ENCODE measurements at places on chromosomes 4 and X.
A peak's percentile ranks its signal among the peaks of the same experiment; 100 is the strongest.

DNA sequence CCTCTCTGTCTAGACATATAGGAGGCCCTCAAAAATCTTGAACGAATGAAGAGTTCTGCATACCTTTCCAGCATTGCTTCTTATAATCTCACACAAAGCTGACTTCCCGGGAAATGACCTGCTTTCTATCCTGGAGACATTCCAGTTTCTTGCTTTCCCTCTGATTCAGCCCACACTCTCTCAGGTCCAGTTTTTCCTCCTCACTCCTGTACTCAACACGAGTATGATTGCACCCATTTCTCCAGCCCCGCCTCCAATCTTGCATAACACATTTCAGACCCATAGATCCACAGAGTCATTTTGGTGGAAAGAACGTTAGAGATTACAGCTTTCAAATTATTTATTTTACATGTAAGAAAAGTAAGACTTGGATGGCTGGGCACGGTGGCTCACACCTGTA, 127.5 kb upstream of the TLR3 start:
- DNase-seq, result no peak

DNA sequence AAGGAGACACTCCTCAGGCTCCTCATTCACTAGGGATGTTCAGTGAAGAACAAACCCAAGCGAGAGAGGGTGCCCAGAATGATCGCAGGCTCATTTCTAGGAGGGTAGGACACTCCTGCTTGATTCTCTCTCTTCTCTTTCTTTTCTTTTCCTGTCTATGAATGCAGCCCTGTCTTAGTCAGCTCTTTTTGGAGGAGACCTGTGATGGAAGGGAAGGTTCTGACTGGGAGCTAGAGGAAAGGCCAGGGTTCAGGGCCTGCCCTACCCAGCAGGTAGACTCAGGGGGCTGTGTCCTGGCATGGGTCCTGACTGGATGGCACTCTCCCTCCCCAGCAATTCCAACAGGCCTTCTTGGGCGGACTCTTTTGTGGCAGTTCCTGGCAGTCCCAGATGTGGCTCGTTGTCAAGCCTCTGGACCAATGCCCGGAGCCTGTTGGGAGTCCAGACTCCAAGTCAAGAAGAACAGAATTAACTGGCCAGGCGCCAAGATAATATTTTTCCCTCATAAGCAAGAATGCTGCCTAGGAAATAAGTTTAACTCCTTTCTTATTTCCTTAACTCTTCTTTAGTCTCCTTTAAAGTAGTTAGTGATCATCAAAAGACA, 139.4 kb upstream of the SCML1 start:
- peak; percentile 84 for DNase-seq

- no peak for DNase-seq
Observed at GRCh38 chrX:108737754-108738153, 1.4 kb upstream of the IRS4 start.

- no peak for DNase-seq
Observed at GRCh38 chr4:111880116-111880515, 265.1 kb upstream of the FAM241A start.

- DNase-seq, result no peak
Observed at GRCh38 chr4:82787342-82787741, 11.3 kb downstream of the SCD5 start.

GRCh38 chr4:7559741-7560395, 125.1 kb upstream of the PSAPL1 start:
- DNase-seq, result no peak

GRCh38 chrX:106728337-106728736, 1.8 kb downstream of the RNF128 start:
- DNase-seq, result no peak

- DNase-seq, result no peak
Observed at GRCh38 chrX:1462596-1463251, 10.0 kb upstream of the ASMTL start.

- no peak for DNase-seq
Observed at GRCh38 chrX:153885968-153886903, at the start of gene L1CAM. Gene L1CAM, minus strand, starts transcription at chrX:153886173. Its CDS starts 10,337 bp downstream, at chrX:153875836.

GRCh38 chr4:110196871-110197528, 1.4 kb downstream of the ELOVL6 start:
- DNase-seq, result peak; percentile 65

DNA sequence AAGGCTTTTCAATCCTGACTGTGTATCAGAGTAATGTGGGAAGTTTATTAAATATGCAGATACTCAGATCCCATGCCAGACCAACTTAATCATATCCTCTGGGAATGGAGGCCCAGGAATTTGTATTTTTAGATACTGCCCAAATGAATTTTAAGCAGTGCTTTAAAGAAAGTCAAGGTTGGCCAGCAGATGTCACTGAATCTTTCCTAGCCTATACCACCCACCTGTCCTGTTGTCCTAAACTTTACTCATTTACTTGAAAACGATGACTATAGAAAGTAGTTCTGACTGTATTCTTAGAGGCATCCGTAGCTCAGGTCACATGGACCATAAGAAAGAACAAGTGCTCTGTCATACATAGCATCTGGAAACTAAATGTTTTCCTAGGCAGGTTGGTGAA, 79.9 kb downstream of the AMOT start:
- DNase-seq, result no peak

DNA sequence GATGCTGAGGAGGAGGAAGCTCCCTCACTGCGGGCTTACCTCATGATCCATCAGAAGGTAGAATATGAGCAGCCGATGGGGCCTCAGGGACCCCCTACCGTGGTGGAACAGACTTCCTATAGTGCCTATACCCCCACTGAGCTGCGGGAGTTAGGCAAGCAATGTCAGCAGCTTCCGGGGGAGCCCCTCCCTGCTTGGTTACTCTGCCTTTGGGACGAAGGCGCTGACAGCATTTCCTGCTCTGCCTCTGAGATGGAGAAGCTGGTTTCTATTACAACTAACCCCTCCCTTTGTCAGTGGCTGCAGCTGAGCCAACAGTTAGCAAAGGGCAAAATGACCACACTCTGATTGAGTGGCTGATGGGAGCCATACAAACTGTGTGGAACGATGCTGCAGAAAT, 430.7 kb downstream of the IDS start:
- no peak for DNase-seq

- DNase-seq, result no peak
Observed at GRCh38 chrX:57453901-57454300, 137.9 kb upstream of the ZXDB start.

- no peak for DNase-seq
Observed at GRCh38 chr4:179563741-179564140, 2121.5 kb upstream of the AGA start.

GRCh38 chrX:36859231-36859630, 148.9 kb upstream of the FAM47C start:
- DNase-seq, result no peak

- DNase-seq, result no peak
Observed at GRCh38 chr4:47490550-47490949, 5.5 kb downstream of the ATP10D start.

DNA sequence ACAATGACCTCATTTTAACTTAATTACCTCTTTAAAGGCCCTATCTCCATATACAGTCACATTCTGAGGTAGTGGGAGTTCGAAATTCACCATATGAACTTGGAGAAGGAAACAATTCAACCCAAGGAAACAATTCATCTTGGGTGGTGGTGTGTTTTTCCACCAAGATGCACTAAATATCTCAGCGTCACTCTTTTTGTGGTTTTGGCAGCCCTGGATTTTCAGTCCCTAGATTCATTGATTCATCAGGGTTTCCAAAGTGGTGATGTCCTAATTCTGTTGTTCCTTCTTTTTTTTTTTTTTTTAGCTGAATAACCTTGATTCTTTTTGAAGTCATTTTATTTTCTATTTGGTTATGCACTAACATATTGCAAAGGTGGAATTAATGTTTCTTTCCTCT, 162.6 kb upstream of the RAPGEF2 start:
- DNase-seq, result no peak

DNA sequence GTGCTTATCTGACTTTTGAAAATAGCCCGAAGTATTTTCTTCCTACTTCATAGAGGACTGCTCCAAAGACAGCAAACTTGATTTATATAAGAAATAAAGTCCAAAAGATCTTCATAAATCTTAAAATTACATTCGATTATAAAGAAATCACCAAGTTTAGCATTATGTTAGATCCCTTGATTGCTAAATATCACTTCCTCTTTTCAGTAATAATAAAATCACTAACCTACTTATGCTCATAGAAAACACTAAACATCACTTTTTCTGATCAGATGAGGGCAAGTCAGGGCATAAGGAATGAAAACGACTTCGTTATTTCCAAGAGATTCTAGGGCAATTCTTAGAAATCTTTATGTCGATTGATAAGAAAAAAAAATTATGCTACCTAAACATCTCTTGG, 32.0 kb downstream of the DYNLT3 start:
- DNase-seq, result no peak

DNA sequence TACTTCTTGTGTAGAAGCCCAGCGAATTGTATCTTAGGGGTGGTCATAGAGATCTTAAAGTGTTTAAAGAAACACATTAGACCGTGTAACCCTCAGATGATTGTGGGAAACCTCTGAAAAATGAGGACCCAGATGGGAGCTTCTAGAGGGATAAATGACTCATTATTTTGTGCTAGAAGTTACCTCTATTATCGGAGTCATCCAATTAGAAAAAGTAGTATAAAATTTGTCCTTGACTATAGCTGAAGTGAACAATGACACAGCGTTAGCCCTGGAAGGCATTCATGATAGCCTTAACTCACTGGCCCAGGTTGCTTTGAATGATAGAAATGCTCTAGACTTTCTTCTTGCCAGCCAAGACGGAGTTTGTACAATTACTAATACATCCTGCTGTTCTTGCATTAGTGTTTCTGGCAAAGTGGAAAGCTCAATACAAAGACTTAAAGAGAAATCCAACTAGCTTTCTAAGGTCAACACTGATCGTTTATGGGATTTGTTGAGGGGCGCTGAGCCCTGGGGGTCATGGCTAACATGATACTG, 178.9 kb upstream of the VEGFC start:
- no peak for DNase-seq

GRCh38 chr4:143559757-143560147, 46.2 kb downstream of the SMARCA5 start:
- no peak for DNase-seq

DNA sequence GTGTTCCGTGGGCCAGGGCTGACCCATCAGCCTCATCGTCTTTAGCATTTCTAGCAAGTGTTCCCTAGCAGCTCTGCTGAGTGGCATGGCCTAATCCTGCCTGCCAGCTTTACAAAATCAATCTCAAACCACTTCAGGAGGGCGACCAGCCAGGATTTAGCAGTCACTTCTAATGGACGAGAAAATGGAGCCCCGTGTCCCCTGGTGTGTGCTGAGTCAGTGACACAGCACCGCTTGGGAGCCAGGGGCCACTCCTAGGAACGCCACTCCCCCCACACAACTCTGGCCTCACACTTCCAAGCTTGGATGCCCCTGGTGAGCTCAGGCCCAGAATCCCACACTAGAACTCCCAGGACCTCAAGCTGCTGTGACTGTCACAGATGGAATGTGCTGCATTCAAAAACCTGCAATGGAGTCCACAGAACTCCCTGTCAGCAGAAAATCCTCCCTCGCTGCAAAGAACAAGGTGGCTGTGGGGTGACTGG, 311.2 kb upstream of the GATB start:
- no peak for DNase-seq

DNA sequence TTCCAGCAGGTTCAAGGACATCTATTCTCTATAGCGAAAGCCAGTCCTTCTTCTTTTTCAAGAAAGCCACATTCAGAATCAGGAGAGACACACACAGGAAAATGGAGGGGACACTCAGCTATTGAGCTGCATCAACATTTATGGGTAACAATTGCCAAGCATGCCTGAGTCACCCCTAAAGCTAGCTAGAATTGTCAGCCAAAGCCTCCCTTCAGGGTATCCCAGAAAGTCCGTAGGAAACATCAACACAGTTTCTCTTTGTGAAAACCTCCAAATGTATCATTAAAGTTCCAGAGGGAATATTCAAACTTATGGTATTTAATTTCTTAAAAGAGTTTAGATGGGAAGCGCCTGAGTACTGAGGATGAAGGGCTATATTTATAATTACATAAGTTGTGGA, 331.1 kb upstream of the SLC7A11 start:
- no peak for DNase-seq

DNA sequence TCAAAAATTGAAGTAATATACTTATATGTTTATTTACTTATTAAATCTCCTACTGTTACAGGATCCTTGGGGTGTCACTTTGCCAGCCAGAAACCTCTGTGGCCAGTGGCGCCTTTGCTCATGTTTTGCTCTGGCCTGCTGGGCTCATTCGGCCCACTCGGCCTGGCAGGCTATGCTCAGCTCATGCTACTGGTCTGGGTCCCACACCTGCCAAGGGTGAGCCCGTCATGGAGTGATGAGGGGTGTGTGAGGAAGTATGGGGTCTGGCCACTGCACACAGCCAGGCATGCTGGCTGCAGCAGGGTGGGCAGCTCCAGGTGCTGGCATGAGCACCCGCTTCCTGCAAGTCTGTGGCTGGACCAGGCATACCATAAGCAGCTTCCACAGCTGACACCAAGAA, 25.1 kb downstream of the ADH7 start:
- DNase-seq, result no peak

- no peak for DNase-seq
Observed at GRCh38 chr4:87026800-87027495, 92.1 kb downstream of the AFF1 start.

DNA sequence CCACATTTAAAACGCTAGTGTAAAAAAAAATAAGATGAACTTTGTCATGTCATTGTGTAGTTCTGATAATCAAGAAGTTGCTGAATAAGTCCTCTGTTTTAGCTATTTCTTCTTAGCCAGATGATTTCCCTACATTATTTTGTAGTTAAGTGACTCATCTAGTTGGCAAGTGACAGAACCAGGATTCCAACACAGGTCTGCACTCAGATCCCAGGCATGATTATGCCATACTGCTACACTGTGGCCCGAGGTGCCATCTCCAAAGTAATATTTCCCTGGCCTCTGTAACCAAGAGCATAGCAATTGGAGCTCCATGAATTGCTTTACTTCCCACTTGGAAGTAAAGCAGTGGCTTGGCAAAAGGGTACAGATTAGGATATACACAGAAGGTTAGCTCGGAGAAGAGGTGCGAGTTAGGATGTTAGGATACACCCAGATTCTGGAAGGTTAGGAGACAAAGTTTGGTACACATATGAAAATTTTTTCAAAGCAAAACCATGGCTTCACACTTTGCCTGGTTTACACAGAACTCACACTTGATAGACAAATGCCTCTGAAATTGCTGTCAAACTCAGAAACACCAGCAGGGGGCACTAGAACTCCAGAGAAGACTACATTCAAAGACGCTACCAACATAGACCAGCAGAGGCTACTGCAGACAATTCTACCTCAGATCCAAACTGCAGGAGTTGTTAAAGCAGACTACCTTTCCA, 41.4 kb downstream of the SRPX2 start:
- peak; percentile 87 for DNase-seq

GRCh38 chr4:66219401-66219800, 549.1 kb upstream of the EPHA5 start:
- DNase-seq, result no peak

DNA sequence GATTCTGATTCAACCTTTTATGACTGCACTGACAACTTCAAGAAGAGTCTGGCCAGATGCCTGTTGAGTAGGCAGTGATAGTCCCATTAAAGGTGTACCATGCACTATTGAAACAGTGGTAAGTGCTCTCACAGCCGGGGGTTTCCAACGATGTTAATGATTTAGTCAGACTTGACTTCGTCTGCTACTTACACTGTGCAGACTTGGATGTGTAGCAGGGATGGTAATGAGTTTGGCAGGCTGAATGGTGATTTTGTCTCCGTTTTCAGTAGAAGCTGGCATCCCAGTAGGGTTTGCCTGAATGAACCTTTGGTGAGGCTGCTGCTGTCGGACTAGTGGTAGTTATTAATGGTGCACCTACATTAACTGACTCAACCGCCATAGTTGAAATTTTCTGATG, 52.0 kb upstream of the TMSB15B start:
- DNase-seq, result no peak

- no peak for DNase-seq
Observed at GRCh38 chr4:24850674-24851073, 55.3 kb downstream of the SOD3 start.
